ENCODE measurements at places on chromosomes 11 and 22. TPM values are rescaled to one million over a fixed set of nuclear protein-coding genes. Genes with fewer than 3 reads are reported as not detected.

The OR52B4 gene
- not detected for polyA plus RNA-seq

The B4GALNT4 gene
- 72.7 TPM for polyA plus RNA-seq

The CRYBB1 gene
- polyA plus RNA-seq, result 0.98 TPM

- no peak for DNase-seq
Measured at GRCh38 chr11:47571895-47572294, 6.5 kb downstream of the PTPMT1 start.

All from left renal pelvis (tissue), 4 donors.